Stimulated activated CD8-positive, alpha-beta memory T cell treated with anti-CD3 and anti-CD28 coated beads, Interleukin-15, amount 100 ng/mL, for 48 hours (primary cell): ENCODE measurements at places on chromosomes 1 and 21.
A peak's percentile ranks its signal among the peaks of the same experiment; 100 is the strongest.

GRCh38 chr1:114756949-114757454, 782 bp downstream of the CSDE1 start:
- DNase-seq = no peak

GRCh38 chr1:223411309-223411708, 18.1 kb downstream of the CCDC185 start:
- DNase-seq = no peak

DNA sequence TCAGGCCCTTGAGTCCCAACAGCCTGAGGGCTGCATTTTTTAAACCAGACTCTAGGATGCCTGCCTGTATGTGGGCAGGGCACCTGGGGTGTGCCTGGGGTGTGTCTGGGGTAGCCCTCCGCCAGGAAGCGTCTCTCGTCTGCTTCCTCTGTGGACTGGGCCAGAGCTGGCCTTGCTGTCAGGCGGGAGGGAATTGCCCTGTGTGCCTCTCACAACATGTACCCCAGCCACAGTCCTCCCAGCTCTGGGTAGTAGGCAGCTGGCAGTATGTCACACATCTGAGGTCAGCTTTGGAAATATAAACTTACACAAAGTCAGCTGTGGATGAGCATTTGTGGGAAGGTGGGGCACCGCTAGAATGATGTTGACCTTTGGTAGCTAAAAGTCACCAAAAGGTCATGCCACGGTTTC, 13.0 kb downstream of the TRAF5 start:
- no peak for DNase-seq

DNA sequence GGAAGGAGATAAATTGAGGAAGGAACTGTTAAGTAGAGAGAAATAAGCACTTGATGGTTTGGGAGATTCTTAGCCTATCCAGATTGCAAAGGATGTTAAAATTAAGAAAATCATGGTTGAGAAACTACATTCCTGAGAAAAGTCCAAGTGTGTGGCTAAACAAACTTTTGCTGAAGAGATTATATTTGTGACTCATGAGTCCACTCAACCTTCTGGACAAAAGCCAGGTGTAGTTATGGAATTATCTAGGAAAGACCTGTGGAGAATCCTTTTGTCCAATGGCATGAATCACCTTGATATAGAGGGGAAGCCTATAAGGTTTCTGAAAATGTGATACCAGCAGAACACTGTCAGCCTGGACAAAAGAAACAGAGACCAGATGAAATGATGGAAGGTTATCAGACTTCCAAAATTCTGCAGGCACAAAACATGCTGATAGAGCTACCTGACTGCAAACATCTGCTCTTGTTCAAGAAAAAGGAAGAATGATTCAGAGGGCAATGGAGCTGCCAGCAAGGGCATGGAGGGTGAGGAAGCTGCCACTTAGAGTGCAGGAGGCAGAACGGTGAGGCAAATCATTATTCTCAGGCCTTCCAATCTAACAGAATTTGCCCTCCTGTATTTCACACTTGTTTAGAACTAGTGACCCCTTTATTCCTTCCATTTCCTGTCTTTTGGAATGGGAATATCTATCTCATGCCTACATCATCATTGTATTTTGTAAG, 300.6 kb upstream of the PRMT6 start:
- DNase-seq = no peak

GRCh38 chr21:45152265-45152746, 77.9 kb downstream of the ADARB1 start:
- DNase-seq = peak; percentile 65

DNA sequence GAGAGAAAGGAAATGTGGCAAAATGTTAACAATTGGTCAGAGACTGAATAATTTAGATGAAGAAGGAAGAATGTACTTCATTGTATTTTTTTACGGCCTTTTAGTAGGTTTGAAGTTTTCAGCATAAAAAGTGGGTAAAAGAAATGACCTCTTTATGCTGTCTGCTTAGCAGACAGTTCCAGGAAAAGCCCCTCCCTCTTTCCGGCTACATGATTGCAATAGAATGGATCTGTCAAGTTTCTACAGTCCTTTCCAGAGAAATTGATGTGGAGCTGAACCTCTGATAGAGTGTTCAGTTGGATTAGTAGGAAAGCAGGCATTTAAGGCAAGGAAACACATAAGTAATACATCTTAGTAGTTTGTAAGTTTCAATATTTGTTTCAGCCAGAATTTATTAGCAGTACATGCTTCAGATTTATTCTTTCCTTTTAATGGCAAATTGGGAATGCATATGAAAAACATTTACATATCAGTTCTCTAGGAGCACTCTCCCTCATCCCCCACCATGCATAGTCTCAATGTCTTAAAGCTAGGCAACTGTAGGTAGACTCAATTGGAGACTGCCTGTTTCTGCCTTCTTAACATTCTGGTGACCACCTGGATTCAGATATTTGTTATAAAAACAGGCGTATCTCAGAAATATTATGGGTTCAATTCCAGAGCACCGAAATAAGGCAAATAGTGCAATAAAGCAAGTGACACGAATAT, 36.4 kb downstream of the HS2ST1 start:
- no peak for DNase-seq

- DNase-seq = no peak
Observed at GRCh38 chr1:227472772-227473171, 90.6 kb upstream of the ZNF678 start.

DNA sequence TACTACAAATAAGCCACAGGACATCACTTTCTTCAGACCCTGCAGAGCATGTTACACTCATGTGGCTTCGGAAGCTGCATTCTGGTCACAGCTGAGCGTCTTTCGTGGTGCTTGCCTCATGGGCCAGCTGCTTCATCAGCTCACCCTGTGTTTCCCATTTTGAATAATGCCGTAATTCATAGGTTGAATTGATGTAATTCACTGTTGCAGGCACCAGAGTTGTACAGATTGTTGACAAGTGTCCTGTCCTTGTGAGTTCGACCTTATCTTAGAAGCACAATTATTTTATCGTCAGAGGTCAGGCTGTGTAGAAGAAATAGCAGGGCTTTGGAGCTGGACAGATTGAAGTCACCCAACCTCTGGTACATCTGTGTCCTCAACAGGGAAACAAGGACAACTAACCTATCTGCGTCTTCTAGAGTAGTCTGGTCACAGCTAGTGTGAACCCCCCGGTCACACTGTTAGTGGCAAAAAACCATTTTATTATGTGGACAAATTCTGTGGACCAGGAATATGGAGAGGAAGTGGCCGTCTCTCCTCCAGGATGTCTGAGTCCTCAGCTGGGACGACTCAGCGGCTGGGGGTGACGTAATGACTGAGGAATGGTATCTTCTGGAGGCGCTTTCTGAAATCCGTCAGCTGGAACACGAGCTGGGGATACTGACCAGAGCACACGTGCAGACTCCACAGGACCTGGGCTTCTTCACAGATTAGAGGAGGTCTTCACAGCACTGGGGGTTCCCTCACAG, 17.8 kb downstream of the PKNOX1 start:
- no peak for DNase-seq

GRCh38 chr1:11721311-11721710, 14.6 kb upstream of the AGTRAP start:
- no peak for DNase-seq
